ENCODE measurements at places on chromosomes 1 and 21.

DNA sequence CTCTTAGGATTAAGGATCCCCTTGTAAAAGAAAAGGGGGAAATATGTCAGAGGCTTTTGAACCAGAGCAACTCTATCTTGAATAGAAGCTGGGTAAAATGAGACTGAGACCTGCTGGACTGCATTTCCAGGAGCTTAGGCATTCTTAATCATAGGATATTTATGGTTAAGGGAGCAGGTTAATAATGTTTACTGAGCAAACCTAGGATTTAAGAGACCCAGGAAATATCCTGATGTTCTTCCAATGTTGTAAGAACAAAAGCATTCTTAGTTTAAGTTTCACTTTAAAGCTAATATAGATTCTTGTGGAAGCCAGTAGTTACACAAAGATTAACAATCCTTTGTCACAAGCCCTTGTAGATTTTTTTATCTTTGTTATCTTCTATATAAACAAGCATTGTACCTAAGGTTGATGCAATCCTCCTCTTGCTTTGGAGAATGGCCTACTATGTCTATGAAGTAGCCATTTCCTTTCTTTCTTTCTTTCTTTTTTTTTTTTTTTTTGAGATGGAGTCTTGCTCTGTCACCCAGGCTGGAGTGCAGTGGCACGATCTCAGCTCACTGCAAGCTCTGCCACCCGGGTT lies 570.2 kb upstream of the BEND5 start:
- DNase-seq, result no peak

DNA sequence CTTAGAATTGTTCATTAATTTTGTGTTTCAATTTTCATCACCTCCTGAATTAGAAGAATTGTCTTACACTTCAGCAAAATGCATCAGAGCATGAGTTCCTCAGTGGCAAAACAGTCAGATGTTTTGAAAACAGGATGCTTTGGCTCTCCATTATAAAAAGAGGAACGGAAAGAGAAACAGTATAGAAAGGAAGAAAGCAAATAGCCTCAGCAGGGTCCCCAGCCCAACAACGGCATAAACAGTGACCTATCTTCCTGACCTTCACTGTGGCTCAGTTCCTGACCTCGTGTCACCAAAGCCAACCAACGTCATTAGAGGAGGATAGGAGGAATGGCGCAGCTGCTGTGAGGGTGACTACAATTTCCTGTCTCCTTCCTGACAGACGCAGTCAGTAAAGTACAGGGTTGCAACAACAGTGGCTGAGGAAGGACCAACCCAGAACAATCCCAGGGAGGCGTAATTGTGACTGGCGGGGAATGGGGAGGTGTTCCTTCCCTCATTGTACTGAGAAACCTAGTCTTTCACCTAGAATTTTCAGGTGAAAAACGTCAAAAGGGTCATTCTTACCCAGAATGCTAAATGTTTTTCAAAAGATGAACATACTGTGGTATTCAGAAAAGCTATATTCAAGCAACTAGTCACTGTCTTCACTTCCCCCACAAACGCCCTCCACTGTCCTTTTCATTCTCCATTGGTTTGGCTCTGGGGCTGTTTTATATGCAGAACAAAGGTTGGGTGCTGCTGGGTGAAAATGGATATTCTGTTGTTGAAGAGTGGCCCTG lies 197.9 kb upstream of the SGIP1 start:
- no peak for DNase-seq

DNA sequence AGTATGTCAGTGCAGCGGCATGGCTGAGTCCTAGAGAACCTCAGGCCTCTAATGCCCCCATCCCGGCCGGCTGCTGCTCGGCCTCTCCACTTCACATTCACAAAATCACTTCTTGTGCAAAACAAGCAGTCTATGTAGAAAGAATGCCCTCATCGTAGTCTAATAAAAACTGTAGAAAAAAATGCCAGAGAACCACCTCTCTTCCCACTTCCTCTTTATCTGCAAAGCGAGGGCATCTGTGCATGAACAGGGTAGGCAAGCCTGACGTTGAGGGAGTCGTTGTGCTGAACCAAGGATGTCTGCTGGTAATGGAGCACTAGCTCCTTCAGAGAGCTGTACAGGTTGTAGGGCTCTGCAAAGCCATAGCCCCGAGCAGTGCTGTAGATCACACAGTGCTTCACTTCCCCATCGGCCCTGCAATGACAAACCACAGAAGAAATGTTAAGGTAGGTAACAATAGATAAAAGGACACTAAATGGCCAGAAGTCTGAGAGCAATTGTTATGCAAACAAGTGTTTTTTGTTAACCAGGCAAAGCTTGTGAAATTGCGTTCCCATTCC lies 88.9 kb downstream of the PIK3R3 start:
- DNase-seq, result no peak

DNA sequence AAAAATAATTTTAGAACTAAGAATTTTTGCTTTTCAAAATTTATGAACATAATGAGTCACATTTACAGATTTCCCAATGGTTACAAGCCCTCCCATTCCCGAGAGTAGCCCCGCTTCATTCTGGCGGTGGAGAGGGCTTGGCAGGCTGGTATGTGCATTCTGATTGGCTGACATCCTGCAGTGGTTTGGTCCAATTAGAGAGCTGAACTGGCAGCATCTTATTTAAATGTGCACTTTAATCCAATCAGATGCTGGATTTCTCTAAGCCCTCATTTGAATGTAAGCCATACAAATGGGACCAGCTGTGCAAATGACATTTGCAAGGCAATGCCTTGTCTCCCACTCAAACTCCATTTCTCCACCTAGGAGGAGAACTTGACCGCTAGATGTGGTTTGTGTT lies 18.0 kb upstream of the TRIM17 start:
- no peak for DNase-seq

DNA sequence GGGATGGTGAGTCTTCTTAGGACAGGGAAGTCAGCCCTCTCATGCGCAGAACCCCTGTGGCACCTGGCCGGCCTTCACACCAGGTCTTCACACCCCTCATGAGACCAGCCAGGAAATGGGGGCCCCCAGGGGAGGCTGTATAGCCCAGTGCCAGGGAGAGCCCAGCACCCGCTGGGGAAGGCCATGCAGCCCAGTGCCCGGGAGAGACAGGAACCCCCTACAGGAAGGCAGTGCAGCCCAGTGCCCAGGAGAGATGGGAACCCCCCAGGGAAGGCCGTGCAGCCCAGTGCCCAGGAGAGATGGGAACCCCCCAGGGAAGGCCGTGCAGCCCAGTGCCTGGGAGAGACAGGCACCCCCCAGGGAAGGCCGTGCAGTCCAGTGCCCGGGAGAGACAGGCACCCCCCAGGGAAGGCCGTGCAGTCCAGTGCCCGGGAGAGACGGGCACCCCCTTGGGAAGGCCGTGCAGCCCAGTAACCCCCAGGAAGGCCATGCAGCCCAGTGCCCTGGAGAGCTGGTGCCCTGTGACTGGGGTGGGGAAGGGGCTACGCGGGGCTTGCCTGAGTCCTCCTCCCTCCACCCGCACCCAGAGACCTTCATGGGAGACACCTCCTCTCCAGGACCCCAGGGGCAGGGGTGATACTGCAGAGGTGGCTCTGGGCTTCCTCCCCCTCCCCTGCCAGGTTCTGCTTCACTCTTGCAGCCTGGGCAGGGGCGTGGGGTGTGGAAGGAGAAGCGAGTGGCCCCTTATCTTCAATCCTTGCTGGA lies 110.5 kb upstream of the COL6A1 start:
- DNase-seq, result no peak

DNA sequence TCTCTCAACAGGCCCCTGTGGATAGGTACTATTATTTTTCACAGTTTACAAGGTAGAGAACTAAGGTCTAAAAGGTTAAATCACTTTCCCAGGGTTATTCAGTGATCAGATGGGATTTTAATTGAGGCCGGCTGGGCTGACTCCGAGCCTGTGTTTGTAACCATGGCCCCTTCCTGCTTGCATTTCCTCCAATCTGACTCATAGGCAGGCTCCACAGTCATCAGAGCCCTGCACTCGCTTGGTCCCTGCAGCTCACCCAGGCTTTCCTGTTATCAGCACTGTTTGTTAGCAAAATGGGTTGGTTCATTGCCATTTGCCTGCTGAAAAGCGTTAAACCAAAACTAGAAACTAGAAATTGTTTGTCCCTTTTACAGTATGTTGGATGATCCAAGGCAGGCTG lies 41.4 kb upstream of the LMX1A start:
- DNase-seq, result no peak

DNA sequence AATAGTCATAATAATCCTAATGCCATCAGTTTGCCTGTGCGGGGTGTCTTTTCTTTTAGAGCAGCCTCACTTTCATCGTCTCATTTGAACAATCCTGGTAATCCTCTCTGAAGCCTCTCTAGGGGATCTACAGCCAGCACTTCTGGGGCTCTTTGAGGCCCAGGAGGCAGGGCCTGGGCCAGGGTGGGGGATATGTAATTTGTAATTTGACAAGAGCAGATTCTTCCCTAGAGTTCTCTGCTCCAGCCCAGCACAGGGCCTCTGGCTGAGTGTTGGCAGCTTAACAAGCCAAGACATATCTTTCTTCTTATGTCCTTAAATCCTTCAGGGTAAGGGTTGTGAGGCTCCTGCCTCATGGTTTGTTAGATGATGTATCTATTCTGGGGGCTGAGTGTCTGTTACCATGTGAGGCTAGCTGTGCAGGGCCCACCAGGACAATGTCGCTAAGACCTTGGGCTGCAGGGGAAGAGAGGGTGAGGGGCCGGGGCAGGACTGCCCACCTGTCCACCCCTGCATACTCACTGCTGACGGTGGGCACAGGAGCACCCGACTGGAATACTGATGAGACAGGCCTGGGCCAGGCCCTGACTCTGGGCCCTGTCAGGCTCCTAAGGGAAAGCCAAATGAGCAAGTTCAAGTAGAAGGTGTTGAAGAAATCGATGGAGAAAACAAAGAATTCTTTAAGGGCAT lies 45.3 kb upstream of the PARP1 start:
- no peak for DNase-seq

DNA sequence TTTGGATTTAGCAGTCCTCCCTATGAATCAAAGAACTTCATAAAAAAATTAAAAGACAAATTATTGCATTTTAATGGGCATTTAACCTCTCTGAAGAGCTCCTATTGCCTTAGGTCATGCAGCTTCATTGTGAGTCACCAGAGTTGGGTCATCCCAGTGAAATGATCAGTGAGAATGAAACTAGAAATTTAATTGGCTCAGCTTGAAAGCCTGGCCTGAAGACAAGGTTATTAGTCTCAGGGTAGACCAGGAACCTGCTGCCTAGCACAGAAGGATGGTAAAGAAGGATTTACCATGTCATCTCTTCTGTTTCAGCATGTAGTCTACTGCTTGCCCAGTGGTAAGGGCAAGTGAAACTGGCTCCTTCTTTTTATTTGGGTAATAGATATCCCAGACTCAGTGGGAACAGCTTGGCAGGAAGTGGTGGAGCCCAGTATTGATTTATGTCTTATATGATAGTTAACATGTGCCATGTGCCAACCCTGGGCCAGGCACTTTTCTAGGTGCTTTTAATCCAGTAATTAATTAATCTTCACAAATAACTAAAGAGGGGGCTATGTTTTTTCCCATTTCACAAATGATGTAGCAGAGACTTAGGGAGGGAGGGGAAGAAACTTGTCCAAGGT lies 23.6 kb downstream of the LAMC2 start:
- no peak for DNase-seq

DNA sequence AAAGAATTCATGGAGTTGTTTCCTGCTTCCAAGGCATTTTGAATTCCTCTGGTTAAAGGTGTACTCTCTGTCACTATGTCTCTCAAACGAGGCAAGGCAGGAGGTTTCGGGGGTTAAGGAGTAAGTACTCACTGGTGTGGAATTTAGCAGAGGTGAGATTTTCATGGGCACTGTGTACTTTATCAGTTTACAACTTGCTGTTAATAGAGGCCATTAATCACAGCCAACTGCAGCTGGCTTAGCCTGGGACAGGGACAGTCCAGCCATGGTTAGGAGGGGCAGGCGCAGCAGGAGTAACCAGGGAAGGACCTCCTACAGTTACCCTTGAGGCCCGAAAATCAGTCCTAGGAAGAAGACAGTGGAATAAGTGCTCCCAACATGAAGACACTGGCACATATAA lies 18.1 kb upstream of the TMEM9 start:
- DNase-seq, result no peak

DNA sequence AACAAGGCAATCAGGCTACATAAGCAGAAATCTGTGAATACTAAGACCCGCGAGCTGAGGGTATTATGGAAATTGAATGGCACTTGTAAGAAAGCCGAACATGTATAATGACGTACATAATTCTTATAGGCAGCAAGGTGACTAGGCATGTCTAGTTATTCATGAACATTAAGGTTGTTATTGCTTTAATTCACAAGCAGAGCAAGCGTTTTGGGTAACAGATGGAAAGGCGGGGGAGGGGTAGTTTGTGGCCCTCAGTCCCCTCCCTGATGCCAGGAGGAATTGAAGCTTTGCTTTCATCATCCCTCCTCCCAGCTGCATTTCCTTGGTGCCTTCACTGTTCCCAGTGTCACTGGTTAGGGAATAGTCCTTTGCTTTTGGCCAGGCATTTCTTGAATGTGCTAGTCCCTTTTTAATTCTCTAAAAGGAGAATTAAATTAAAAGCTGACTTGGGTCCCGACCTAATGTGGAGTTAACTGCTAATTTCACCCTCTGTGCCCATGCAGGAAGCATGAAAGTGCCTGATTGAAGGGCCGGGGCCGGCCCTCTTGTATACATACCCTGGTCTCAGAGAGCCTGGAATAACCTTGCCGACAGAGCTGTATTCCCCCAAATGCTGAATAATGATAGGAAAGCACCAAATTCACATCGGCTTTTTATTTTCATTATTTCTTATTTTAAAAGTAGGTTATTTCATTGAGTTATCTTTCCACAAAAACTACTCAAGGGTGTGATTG lies 42.5 kb downstream of the RYR2 start:
- DNase-seq, result no peak

- DNase-seq, result peak; percentile 32
Measured at GRCh38 chr1:47710329-47711071, 272.7 kb downstream of the FOXD2 start.

GRCh38 chr21:13937236-13937635 lies 273.5 kb downstream of the LIPI start:
- no peak for DNase-seq

DNA sequence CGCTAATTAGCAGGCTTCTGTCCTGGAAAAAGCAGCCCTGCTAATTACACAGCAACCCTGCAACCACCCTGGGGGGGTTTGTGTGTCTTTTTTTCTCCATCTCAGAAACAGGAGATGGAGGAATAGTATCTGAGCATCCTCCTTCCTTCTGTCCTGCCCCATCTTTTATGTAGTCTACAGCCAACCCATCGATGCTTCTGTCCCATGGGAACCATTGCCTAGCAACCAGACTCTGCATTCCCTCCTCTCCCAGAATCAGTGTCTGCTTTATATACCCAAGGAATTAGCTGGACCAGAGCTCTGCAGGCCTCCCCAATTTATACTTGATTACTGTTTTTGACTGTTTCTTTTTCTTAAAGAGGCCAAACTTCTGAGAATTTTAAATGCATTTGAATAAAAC lies 35.1 kb downstream of the LRRC38 start:
- DNase-seq, result no peak

All from nucleus accumbens (tissue), 56 donors.